CD4-positive, alpha-beta T cell treated with Interleukin-2 at 100 ng/mL for 4 hours (primary cell): ENCODE measurements at places on chromosomes 13 and 19.

DNA sequence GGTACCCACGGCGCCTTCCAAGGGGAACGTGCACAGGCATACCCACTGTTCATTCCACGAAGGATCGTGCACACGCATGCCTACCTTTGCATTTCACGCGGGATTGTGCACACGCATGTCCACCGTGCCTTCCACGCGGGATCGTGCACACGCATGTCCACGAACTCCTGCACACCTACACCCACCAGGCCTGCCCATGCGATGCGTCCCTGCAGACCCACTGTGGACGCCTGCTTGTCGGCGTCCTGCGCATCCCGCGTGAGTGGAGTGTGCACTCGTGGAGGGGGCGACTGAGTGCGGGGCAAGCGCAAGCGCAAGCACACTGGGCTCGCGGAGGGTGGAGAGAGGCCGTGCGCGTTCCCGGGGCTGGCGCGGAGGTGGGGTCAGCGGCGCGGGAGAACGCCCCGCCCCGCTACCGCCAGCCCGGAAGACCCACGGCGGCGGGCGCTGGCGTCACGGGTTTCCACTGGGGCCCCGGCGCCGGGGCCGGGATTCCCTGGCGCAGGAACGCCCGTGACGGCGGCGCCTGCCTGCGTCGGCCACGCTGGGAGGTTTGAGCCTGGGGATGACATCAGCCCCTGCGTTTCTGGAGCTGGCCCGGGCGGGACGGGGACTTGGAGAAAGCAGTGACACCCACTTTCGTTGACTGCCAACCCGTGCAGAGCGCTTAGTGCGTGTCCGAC, 18.7 kb downstream of the GADD45B start:
- DNase-seq, result peak; percentile 44

GRCh38 chr13:81682081-81682630, 1341.2 kb upstream of the SPRY2 start:
- no peak for DNase-seq

DNA sequence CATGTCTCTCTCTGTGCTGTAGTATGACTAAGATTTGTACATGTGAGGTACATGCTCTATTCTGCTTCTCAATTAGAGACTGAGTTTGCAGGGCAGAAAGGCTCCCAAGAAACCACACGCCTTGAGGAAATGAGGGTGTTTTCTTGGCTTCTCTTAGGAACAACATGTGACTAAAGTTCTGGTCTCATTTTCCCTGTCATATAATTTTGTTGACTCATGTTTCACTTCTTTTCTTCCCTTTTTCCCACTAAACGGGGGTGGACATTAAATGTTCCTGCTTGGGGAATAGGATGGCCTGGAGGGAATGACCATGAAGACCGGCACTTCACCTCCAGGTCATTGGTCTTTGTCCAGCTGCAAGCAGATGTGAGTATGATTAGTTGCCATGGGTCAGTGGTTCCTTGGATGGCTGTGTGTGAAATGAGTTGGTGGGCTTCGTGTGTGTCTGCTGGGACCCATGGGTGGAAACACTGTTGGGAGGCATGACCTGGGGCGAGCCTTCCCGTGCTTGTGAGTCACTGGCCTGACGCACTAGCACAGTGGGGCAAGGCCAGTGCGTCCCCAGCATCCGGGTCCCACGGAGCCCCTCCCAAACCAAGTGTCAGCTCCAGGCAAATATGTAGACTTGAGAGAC, 56.6 kb downstream of the COL4A1 start:
- DNase-seq, result no peak

- peak; percentile 89 for DNase-seq
Observed at GRCh38 chr19:41541990-41542584, 33.9 kb upstream of the CEACAM21 start.

DNA sequence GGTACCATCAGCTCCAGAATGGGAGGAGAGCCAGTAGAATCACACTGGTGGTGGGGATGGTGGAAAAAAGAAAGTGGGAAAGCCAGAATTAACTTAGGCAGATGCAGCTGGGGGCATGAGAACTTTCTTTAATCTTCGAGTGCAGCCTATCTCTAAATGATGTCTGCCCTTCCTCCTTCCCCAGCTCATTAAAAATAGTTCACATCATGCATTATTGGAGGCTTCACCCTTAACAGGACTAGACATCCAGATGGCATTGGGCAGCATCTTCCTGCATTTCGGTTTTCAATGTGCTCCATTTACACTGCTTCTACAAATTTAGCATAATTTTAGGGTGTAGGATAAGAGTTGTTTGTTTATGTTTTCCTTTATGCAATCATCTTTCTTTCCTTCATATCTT, 272.8 kb downstream of the COG6 start:
- no peak for DNase-seq

DNA sequence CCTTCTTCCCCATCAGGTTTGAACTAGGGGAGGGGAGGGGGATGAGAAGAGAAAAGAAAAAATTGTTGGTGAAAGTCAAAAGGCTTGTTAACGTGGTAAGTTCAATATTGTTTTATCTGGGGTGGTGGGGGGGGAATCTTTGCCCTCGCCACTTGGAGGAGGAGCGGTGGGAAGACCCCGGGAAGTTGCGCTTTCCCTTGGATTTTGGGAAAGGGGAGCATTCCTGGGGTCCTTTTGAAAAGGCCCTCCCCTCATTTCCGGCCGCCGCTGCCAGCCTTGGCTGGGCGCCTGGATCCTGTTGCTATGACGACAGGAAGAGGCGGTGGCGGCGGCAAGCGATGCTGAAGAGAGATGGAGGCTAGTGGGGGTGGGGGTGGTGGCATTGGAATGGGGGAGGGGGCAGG, 4.6 kb upstream of the CACNG8 start:
- DNase-seq, result no peak

DNA sequence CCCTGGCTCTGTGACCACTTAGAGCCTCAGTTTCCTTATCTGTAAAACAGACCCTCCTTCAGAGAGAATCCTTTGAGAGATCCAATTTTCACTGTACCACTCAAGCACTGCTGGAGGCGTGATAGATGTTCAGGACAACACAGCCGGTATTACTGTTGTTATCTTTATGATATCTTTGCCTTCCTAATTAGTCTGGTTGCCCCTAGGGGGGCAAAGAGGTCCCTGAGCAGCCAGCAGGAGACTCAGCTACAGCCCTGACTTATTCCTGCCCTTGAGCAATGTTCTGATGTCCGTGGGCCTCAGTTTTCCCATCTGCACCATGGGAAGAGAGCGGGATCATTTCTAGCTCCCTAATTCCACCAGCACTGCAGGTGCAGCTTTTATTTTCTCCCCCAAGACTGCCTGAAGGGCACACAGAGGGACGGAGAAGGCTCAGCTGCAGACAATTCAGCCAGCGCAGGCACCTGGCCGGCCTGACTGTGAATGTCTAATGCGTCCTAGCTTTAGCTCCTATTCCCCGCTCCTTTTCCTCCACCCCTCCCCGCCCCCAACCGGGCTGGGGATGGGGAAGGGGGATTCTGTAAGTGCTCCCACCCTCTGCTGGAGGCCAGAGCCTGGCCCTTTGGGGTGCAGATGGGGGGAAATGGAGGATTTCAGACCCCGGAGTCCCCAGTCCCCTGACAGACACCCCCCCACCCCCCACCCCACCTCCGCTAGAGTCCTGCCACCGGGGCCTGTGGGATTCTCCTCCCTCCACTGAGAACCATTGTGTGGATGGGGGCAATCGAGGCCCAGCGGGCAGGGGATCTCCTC, 16.2 kb downstream of the TLE5 start:
- DNase-seq, result no peak

- no peak for DNase-seq
Observed at GRCh38 chr19:45878043-45878794, 7.7 kb downstream of the IRF2BP1 start.

DNA sequence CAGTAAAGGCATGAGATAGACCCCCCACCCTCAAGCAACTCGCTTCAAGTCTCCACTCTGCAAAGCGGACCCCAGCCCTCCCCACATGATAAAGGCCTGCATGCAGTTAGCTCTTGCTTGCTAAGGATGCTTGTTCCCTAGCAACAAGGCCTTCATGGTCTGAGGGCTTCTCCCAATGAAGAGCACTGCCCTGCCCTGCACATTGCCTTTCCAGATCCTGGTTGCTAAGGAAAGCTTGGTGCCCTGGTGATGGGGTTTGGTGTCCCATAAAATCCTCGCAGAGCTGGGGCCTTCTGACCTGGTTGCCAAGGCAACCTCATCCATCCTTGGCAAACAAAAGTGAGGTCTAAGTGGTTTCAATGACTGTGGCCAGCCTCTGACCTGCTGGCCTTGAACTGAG, 6.0 kb downstream of the DBP start:
- DNase-seq, result no peak

DNA sequence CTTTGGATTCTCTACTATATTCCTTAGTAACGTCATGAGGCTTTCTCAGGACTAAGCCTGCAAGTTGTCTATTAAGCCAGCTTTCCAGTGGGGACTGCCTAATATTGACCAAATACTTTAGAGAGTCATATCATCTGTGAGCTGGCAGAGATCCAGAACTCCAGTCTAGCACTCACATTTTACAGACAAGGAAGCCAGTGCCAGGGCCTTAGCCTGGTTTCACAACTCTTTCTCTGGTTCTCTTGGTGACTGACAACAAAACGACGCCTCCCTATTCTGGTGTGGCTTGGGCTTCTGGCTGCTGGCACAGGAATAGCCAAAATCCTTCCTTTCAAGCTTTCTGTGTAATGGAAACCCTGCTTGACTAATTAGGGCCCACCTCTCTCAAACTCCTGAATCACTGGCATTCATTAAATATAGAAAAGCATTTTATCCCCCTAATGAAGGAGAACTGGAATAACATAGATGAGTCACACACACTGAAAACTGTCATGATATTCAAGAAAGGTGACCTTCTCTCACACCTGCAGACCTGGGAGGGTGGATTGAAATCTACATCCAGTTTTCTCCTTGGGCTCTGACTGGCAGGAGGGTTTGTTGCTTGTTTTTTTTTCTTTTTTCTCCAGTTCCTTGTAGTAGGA, 75.2 kb upstream of the UBL3 start:
- DNase-seq, result no peak

GRCh38 chr13:40026741-40027140, 371.3 kb downstream of the COG6 start:
- DNase-seq, result peak; percentile 4

DNA sequence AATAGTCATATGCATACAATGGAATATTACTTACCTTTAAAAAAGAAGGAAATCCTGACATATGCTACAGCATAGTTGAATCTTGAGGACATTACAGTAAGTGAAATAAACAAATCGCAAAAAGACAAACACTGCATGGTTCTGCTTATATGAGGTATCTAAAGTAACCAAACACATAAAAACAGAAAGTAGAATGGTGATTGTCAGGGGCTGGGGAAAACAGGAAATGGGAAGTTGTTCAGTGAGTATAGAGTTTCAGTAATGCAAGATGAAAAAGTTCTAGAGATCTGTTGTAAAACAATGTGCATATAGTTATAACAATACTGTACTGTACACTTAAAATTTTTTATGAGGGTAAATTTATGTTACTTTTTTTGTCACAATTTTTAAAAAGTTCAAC, 219.4 kb downstream of the KLF5 start:
- no peak for DNase-seq

GRCh38 chr19:19997656-19998268, 41.5 kb downstream of the ZNF682 start:
- peak; percentile 45 for DNase-seq

- DNase-seq, result no peak
Observed at GRCh38 chr13:78593652-78594455, 9.5 kb downstream of the POU4F1 start.

DNA sequence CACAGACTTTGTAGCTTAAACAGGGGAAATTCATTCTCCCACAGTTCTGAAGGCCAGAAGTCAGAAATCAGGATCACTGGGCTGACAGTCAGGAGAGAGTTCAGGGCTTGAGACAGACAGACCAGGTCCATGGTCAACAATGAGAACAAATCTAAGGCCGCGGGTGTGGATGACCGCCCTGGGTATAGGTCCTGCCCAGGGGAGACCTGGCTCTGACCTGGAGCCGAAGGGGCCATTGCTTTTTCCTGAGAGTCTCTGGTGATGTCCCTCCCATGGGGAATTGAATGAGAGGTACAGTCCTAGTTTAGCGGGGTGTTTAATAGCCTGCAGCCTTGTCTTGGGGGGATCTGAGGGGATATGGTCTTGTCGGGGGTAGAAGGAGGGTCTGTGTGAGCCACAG, 25.2 kb upstream of the FBL start:
- DNase-seq, result no peak

- peak; percentile 93 for DNase-seq
Observed at GRCh38 chr13:41465241-41465847, 8.0 kb downstream of the RGCC start.

- DNase-seq, result no peak
Observed at GRCh38 chr19:39296055-39296645, at the start of gene IFNL1. TSS of gene IFNL1 (plus strand) at chr19:39296407. CDS start at chr19:39296422, 15 bp downstream.

DNA sequence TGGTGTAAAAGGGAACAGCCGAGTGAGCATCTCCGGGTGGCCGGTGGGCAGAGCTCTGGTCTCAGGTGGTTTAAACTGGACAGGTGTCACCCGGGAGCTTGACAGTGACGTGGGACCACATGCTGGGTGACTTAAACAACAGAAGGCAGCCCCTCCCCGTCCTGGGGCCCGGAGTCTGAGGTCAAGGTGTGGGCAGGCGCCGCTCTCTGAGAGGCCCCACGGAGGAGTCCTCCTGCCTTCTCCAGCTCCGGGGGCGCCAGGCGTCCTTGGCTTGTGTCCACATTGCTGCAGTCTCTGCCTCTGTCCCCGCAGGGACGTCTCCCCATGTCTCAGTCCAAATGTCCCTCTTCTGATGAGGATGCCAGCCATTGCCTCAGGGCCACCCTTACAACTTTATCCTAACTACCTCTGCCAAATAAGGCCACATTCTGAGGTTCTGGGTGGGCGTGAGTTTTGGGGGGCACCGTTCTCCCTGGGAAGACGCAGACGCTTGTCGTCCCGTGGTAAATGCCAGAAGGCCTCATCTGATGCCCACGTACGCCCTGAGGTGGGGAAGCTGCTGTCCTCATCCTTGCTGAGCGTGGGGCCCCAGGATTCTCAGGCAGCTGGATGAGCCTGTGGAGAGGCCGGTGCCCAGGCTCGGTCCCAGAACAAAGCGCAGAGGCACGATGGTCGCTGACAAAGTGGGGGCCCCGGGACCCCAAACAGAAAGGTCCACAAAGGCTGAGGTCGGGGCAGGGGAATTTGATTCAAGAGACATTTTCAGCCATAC, 12.9 kb downstream of the GZMM start:
- no peak for DNase-seq

GRCh38 chr19:33471111-33471996, 50.2 kb downstream of the PEPD start:
- no peak for DNase-seq

DNA sequence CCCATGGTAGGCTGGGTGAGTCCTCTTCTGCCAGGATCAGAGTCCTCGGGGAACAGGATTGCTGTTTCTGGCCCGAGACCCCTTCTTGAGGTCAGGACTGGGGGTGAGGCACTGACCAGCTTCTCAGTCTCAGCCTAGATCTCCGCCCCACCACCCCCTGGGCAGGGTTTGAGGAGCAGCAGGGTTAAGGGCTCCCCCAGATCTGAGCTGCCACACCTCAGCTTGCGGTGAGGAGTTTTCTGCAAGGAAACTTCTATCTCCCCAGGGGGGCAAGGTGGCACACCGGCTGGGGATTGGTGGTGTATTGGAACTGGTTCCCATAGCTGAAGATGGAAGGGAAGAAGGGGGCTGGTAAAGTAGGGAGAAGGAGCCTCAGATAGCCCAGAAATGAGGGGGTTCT, 19.5 kb downstream of the CHST8 start:
- DNase-seq, result no peak

GRCh38 chr19:5585461-5586299, 17.9 kb upstream of the TINCR start:
- peak; percentile 11 for DNase-seq

- peak; percentile 91 for DNase-seq
Observed at GRCh38 chr19:4669723-4670480, at the start of gene MYDGF. TSS of gene MYDGF (minus strand) at chr19:4670342. CDS start at chr19:4670334, 8 bp downstream.
